ENCODE measurements at places on chromosomes 16 and 17. TPM values are rescaled to one million over a fixed set of nuclear protein-coding genes. Genes with fewer than 3 reads are reported as not detected.

- no peak for DNase-seq
Measured at GRCh38 chr17:67518876-67519275, 141.8 kb downstream of the PITPNC1 start.

GRCh38 chr16:46658925-46659324 lies 30.1 kb downstream of the VPS35 start:
- DNase-seq = no peak

GRCh38 chr17:81879121-81879520 lies 8.0 kb upstream of the ARHGDIA start:
- DNase-seq = no peak

- DNase-seq = no peak
Measured at GRCh38 chr17:4715063-4715744, 4.8 kb downstream of the ARRB2 start.

DNA sequence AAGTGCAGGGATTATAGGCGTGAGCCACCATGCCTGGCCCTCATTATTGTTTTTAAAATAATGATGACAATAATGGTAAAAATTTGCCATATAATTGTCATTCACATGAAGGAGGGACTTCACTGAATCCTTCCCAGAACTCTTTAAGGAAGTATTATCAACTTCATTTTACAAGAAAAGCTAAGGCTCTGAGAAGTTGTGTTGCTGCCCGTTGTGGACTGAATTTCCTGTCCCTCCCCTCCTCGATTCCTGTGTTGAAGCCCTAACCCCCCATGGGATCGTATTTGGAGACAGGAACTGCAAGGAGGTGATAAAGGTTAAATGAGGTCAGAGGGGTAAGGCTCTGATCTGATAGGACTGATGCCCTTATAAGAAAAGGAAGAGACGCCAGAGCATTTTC lies 458.0 kb downstream of the HAPSTR1 start:
- DNase-seq = no peak

- DNase-seq = no peak
Measured at GRCh38 chr17:11135819-11136218, 105.2 kb upstream of the SHISA6 start.

- no peak for DNase-seq
Measured at GRCh38 chr17:2299756-2300155, 3.8 kb downstream of the SMG6 start.

DNA sequence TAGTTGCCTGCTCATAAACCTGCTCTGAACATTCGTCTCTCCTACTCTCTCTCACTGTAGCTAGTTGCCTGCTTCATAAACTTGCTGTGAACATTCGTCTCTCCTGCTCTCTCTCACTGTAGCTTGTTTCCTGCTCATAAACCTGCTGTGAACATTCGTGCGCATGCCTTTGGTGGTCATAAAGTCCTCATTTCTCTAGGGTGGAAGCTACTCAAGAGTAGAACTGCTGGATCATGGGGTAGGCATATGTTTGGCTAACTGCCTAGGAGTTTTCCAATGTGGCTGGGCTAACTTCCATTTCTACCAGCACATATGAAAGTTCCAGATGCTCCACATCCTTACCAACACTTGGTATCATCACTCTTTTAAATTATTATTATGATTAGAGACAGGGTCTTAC lies 174.6 kb upstream of the RPH3AL start:
- no peak for DNase-seq

- DNase-seq = no peak
Measured at GRCh38 chr17:6059406-6059805, 10.8 kb upstream of the WSCD1 start.

DNA sequence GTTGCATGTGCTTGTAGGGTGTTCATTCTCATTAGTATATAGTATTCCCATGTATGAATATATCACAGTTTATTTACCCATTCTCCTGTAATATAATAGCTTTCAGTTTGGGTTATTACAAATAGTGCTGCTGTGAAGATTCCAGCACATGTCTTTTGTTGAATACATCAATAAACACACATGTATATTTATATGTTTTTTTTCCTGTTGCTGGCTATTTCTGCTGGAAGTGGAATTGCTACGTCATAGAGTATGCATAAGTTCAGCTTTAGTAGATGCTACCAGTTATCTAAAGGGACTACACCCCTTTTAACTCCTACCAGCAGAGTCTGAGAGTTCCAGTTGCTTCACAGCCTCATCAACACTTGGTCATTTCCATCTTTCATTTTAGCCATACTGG lies 52.3 kb upstream of the SCNN1B start:
- DNase-seq = no peak

- peak; percentile 40 for DNase-seq
Measured at GRCh38 chr17:49575679-49576087, at the start of gene NXPH3. TSS of gene NXPH3 (plus strand) at chr17:49575871. CDS start at chr17:49576220, 349 bp downstream.

GRCh38 chr16:84243732-84244131 lies 3.9 kb upstream of the KCNG4 start:
- no peak for DNase-seq

- DNase-seq = no peak
Measured at GRCh38 chr17:34852614-34853013, 108.6 kb downstream of the CCT6B start.

DNA sequence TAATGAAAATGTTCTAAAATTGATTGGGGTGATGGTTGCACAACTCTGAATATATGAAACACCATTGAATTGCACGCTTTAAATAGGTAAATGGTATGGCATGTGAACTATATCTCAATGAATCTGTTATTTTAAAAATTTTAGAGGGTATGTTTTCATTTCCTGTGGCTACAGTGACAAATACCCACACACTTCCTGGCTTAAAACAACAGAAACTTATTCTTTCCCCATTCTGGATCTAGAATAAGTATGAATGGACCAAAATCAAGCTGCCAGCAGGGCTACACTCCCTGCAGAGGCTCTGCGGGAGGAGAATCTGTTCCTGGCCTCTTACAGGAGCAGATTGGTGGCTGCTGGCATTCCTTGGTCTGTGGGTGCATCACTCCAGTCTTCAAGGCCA lies 11.3 kb upstream of the PECAM1 start:
- DNase-seq = no peak

GRCh38 chr16:11156401-11156800 lies 99.6 kb downstream of the SOCS1 start:
- DNase-seq = no peak

GRCh38 chr17:42399948-42400843 lies 12.0 kb upstream of the STAT3 start:
- no peak for DNase-seq

DNA sequence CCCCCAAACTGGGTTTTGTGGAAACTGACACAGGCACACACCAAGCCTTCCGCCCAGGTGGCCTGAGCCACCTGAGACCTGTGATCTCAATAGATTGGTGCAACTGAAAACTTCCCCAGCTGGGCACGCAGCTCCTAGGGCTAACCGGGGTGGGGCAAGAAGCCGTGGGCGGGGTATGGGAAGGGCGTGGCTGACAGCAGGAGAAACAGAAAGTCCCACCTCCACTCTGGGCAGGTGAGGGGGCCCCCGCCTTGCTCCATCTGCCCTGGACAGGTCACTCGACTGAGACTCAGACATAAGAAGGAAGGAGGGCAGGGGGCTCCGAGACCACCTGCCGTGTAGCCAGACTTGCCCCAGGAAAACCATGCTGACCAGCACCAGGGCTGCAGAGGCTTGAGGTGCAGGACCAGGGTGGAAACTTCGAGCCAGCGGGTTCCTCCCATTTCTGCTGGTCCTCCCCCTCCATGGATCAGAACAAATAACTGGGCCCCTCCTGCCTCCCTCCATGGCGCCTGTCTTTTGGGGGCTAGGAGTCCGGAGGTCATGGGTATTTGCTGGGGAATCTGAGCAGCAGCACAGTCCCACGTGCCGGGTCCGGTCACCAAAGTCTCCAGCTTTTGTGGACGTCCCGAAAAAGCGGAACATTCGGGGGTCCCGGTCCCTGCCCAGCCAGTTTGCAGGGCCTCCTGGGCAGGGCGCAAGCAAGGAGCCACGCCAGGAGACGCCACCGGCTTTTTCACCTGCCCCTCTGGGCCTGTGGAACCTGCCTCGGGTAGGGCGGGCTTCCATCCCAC lies 1.3 kb downstream of the TIMP2 start:
- DNase-seq = no peak

JUP gene
- polyA plus RNA-seq = 40.1 TPM

KRT36 gene
- not detected for polyA plus RNA-seq

ACAP1 gene
- 10.0 TPM for polyA plus RNA-seq

KRT28 gene
- polyA plus RNA-seq = not detected

SLC4A1 gene
- not detected for polyA plus RNA-seq

NTHL1 gene
- 10.8 TPM for polyA plus RNA-seq

CES1 gene
- polyA plus RNA-seq = not detected

TEX14 gene
- 2.7 TPM for polyA plus RNA-seq

FNDC8 gene
- polyA plus RNA-seq = not detected

CBX8 gene
- 17.4 TPM for polyA plus RNA-seq
